KG1 (cell line): ENCODE measurements at places on chromosomes 1 and 21.

GRCh38 chr1:54777431-54777830 lies 13.1 kb upstream of the PARS2 start:
- no peak for DNase-seq

DNA sequence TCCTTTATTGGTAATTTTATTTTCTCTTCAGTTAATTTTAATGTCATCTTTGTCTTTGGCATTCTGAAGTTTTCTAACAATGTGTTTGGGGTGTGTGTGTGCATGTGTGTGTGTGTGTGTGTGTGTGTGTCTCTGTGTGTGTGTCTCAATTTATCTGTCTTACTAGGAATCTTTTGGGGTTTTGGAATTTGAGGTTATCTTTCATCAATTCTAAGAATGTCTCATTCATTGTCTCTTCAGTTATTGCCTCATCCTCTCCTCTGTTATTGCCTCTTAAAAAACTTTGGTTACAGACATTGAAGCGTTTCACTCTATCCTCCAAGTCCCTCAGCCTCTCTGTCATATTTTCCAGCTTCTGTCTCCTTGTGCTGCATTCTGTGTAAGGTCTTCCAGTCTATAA lies 18.1 kb upstream of the SAMD13 start:
- DNase-seq, result no peak

GRCh38 chr1:17687145-17687544 lies 68.0 kb upstream of the ACTL8 start:
- DNase-seq, result no peak

DNA sequence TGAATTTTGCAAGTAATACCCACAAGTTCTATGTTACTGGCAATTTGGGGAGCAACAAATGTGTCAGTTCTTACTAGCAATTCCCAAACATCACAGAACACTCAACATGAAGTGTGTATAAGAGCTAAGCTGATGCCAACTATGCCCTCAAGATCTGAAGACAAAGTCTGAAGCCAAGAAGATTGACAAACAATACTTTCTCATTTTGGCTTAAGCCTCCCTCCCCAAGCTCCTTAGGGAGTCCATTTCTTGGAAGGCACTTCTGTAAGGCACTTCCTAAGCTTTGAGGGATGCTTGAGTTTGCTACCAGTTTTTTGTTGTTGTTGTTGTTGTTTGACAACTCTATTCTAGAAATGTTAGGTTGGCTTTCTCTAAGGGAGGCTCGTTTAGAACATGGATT lies 154.4 kb upstream of the ZNF644 start:
- no peak for DNase-seq

DNA sequence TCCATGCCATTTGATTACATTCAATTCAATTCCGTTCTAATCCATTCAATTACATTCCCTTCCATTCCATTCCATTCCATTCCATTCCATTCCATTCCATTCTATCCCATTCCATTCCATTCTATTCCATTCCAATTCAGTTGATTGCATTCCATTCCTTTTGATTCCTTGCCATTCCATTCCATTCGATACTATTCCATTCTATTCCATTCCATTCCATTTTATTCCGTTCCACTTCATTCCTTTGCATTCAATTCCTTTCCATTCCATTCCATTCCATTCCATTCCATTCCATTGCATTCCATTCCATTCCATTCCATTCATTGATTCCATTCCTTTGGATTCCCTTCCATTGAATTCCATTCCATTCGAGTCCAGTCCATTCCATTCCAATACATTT lies 2574.0 kb upstream of the TPTE start:
- DNase-seq, result no peak

- DNase-seq, result no peak
Observed at GRCh38 chr21:16406355-16406754, 676.6 kb downstream of the USP25 start.

DNA sequence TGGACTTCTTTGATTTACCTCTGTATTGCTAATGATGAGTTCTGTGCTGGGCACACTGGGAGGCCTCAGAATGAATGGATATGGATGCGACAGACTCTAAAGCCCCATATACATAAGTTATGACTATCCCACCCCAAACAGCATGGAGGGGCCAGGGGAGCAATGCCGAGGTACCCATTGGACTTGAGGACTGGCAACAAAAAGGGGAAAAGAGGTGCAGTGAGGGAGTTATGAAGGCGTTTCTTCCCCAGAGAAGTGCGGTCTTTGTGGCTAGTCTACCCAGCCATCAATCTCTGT lies 15.2 kb upstream of the CDCA8 start:
- DNase-seq, result no peak

DNA sequence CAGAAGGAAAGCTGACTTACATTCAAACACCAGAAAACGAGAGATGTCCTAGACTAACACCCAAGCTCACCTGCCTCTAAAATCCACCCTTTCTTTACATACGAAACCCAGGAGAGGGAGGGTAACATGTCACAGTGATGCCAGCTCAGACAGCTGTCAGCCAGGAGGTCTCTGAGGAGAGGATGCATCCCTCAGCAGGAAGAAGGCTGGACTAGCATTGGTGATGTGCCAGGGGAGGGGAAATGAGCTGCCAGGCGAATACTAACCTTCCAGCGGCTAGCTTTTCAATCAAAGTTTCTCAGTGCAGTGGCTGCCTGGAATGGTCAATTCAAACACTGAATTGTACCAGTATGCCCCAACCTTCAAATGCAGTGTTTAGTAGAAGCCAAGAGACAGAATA lies 3.6 kb upstream of the UBE2G2 start:
- DNase-seq, result no peak
